GM04504 (cell line): ENCODE measurements at places on chromosomes 7 and 10.

GRCh38 chr7:481219-481930 lies 38.3 kb downstream of the PDGFA start:
- no peak for DNase-seq

DNA sequence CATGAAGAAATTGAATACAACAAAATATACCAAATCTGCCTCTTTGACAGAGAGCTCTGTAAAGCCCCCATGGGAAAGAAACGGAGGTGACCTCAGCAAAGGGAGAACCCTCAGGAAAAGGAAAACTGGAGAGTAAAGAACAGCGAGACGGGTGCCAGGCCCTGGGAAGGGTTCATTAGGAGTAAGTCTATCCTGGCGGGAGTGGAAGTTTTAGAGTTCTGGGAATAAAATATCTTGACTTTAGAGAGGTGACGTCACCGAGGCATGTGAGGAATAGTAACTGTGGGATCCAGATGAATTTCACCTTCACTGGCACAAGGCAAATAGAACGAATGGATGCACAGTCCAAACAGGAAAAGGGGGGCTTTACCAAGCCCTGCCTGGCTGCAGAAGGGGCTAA lies 362.8 kb upstream of the IGFBP3 start:
- DNase-seq = no peak

DNA sequence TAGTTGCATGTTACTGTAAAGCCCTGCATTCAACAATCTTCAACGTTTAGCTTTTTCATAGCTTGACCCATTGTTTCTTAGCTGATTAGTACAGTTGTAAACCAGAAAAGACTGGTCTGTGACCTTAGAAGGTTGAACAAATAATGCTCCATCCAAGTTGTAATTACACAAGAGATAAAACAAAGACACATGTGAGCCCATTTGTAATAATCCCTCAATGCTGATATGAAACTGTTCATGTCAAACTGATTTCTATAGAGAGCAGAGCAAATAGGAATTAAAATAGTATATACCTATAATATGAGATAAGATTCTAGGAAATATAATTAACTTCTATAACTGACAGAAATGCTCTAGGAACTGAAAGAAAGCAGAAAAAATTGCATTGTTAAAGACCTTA lies 94.7 kb upstream of the SLC25A13 start:
- DNase-seq = no peak

DNA sequence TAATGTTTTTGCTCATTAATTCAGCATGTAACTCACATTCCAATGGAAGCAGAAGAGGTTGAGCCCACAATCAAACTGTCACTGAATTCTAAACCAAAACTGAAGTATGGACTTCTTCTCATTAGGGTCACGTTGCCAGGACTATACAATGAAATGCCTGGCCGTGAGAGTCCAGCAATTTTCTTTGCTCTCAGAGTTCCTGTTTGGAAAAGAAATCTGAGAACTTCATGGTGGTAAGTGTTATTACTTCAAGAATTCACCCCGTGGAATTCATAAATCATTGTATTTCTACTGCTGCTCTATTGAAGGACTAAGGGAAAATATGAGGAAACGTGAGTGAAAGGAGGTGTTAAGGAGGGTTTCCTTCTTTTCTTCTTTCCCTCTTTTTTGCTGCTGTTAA lies 441.8 kb upstream of the AKR1E2 start:
- no peak for DNase-seq

- no peak for DNase-seq
Observed at GRCh38 chr10:66964946-66965345, 39.1 kb downstream of the LRRTM3 start.

GRCh38 chr10:68954904-68955303 lies 1.1 kb upstream of the DDX21 start:
- no peak for DNase-seq

GRCh38 chr10:90945491-90946070 lies 24.7 kb upstream of the ANKRD1 start:
- DNase-seq = no peak

- DNase-seq = no peak
Observed at GRCh38 chr7:33905389-33906032, at the start of gene BMPER. Gene BMPER, plus strand, starts transcription at chr7:33905539. Its CDS starts 75 bp downstream, at chr7:33905614.

- DNase-seq = no peak
Observed at GRCh38 chr7:132255898-132256297, 320.4 kb downstream of the PLXNA4 start.

GRCh38 chr7:11231190-11231589 lies 257.5 kb downstream of the PHF14 start:
- no peak for DNase-seq

- no peak for DNase-seq
Observed at GRCh38 chr10:126508535-126509040, 120.3 kb upstream of the ADAM12 start.

DNA sequence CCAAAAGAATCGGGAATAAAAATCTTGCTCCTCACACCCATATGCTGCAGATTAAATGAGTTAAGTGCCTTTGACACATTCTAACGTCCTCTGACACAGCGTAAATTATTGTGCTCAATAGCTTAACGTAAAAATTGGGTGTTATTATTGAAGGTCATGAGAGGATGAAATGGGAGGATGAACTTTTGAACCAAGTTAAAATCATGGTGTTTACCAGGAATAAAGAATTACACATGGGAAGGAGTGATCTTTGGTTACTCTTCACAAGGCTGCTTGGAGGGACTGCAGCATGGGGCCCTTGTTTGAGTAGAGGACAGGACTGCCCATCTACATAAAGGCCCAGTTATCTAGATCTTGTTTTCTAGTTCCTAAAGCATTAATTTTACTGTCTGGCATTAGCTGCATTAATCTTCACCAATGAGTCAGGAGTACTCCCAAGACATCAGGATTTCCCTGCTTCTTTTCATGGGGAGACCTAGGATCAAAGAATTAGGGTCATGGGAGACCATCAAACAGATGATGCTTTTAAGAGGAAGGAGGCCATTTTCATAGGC lies 84.9 kb upstream of the PRR15 start:
- no peak for DNase-seq

GRCh38 chr10:4771554-4772201 lies 54.3 kb upstream of the AKR1E2 start:
- DNase-seq = no peak

DNA sequence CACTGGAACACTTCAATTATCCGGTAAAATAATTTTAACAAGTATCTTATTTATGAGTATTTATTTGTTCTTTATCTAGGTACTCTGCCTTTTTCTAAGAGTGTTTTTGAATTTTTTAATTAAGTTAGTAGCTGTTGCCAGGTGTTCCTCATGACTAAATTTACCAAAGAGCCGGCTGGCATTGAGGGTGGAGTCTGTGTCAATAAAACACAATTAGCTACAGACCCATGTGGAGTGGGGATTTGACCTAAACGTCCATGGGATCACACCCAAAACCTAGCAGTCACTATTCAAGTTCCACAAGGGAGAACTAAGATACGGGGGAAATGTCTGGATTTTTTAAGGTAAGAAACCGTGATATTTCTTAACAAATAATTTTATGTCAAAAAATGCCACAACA lies 9.8 kb downstream of the SLC16A12 start:
- DNase-seq = no peak

DNA sequence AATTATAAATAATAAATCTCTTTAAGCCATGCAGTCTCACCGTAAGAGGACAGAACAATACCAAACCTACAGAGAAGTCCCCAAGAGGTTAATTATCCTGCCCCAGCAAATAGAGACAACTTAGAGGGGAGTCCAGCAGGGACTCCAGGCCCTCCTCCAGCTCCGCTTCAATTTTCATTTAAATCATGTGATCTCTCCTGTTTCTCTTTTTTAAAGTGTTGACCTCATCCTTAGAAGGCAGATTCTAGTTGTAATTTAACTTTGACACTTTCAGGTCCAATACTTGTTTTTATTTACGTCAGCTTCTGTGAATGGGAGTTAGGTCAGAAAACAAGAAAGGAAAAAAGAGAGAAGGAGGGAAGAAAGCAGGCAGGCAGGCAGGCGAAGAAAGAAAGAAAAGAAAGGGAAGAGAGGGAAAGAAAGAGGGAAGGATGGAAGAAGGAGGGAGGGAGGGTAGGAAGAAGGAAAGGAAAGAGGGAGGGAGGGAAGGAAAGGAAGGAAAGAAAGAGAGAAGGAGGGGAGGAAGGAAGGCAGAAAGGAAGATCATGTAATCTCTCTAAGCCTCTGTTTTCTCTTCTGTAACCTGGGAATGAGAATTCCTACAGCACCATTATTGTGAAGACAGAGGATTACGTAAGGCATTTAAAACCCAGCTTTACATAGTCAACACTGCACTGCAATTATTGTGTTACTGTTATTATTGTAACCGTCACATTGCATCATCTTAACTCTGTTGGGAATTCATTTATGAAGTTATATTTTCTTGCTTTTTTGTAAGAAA lies 227.7 kb downstream of the SKIDA1 start:
- no peak for DNase-seq

DNA sequence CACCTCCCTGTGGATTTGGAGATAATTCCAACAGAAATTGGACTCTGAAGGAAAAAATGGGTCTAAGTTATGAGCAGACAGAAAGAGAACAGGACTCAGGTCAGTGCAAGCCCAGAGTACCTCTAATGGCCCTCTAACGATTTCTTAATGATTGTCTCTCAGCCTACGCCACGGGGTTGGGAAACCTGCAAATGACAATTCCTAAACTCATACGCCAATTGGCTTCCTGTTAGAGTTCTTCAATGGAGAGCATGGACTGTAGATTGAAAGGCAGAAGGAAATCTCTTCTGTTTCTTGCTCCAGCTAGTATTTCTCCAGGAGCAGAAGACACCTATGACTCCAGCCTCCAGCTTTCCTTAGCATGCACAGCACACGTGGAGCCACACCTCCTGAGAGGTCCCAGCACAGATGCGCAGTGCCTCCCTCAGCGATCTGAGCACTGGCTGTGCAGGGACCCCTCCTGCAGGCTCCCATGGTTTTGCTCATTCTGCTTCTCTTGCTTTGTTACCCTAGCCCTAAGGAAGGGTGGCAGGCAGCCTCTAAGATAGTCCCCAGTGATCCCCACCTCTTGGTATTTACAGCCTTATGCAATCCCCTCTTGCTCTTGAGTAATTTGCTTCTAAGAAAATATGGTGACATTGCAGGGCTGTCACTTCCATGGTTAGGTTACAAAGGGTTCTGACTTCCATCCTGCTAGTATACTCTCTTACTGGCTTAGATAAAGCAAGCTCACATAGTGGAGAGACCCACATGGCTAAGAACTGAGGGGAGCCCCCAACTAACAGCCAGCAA lies 30.1 kb downstream of the DENND11 start:
- DNase-seq = no peak

GRCh38 chr7:99557940-99558305 lies 519 bp upstream of the ZNF655 start:
- no peak for DNase-seq

GRCh38 chr10:452512-453426 lies 236.7 kb downstream of the DIP2C start:
- DNase-seq = no peak

- no peak for DNase-seq
Observed at GRCh38 chr10:5668429-5668828, 2.0 kb upstream of the ASB13 start.

- no peak for DNase-seq
Observed at GRCh38 chr7:33062023-33062781, at the start of gene NT5C3A. Gene NT5C3A, minus strand, starts transcription at chr7:33062776. Its CDS starts 71 bp downstream, at chr7:33062705.

DNA sequence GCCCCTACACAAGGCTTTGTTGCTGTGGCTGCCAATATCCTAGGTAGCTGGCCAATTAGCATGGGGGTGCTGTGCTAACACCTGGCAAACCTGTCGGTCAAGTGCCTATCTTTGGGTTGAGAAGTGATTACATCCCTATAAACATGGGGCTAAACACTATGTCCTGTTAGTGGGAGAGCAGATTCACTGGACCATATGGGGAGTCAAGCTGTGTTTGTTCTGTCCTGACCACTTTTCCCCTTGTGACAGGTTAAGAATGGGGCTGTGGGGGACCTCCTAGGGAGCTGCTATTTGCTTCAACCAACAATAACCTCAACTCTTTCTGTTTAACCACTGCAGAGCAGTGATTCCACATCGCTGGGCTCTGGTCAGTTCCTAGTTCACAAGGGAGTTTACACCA lies 151.5 kb upstream of the AOAH start:
- DNase-seq = no peak

DNA sequence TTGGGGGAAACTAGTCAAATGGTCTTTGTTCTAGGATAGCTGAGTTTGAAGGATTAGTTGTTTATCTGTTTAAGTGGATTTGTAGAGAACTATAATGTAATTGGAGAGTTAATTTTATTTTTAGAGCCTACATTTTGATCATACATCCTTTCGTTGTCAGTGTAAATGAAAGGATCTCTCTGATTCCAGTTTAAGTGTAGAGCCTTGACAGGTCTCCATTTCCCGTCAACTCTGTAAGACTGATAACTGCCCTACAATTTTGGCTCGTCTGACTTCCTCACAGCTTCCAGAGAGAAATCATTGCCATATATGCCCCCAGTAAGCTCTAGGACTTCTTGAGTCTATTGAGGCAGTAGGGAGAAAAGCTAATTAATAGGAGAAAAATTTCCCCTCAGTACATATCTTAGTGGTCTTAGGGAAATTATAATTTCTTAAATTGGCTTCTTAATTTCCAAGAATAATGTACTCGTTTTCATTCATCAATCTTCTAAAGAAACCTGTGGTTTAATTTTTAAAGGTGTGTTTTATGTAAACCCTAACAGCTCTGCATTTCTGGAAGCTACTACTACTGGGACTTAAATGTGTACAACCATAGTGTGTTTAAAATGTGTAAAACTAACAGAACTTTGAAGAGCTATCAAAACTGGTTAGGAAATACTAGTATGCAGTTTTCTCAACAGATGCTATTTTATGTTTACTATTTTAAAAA lies 3.8 kb downstream of the KMT2E start:
- DNase-seq = no peak

DNA sequence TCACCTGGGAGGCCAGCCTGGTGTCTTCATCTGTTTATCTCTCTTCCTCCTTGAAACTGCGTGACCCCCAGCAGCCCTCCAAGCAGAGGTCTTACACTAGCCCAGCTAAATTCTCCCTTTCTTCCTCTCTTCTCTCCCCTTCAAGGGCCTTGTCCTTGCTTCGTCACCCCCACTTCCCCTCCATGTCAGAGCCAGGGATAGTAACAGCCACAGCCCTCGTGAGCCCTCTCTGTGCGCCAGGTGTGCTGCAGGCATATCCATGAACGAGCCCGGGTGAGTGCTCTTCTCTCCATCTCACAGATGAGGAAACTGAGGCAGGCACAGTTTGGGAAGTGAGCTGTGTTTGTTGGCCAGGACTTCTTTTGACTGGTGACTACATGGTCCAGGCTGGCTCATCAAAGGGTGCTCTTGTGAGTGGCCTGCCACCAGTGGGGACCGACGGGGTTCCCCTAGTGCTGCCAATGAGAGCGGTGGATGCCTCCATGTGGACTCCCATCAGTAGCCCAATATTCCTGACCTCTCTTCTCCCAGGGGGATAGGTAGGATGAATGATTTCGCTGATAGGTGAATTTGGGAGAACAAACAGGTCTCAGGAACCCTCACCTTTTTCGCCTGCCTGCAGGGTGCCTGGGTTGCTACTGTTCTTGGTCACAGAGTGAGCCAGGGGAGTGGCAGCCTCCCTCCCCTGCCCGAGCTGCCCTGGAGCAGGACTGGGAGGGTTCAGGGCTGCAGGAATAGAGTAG lies 38.1 kb downstream of the ADRA2A start:
- DNase-seq = no peak

DNA sequence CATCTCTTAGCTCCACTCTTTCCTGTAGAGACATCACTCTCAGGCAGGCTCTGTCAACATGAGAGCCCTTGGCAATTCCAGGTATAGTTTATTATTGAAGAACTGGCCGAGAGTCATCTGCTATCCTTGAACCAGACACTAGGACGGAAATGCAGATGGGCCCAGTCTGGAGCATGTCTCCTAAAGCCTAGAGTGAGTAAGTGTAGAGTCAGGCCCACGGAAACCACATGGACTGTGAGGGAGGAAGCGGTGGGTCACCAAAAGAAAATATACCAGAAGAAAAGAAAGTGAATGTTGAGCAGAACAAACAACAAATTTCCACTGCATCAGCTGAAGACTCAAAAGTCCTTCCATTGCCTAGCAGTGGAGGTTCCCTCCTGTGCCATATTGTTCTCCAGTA lies 15.7 kb upstream of the RELN start:
- no peak for DNase-seq
